ENCODE measurements at places on chromosomes 2 and 18.

- DNase-seq = no peak
These were observed 120.8 kb upstream of the STK17B start for GRCh38 chr2:196291873-196292800.

DNA sequence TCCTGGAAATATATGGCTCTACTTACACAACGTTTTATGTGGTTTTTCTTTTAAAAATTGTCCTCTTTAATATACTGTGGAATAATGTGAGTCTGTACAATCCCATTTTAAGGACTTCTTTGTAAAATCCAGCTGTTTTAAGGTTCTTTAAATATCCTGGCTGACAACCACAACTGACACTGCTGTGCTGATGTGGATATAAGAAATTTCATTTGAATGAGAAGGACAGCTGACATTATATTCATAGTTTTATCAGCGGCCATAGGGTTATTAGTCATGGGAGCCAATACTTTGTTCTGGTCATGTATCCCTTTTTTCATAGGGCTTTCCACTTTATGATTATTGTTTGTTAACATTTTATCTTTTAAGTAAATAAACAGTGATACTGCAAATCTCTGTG is 169.5 kb downstream of the CAMKMT start:
- DNase-seq = no peak

- no peak for DNase-seq
These were observed 68.2 kb upstream of the CNGA3 start for GRCh38 chr2:98278074-98278473.

DNA sequence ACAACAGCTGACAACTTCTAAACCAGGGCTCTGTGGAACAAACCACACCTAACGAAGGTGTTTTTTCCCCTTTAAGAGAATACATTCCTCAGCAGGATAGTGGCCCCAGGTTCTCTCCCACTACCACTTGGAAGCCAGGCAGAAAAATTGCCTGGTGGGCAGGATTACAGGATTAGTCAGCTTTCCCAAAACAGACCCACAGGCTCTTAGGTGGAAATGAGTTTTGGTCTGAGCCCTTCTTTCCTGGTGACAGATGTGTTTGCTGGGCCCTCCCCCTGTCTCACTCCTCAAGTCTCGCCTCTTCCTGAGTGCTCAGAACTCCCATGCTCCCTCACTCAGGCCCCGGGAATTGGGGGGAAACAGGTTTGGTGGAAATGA is 139.4 kb upstream of the HAAO start:
- no peak for DNase-seq

DNA sequence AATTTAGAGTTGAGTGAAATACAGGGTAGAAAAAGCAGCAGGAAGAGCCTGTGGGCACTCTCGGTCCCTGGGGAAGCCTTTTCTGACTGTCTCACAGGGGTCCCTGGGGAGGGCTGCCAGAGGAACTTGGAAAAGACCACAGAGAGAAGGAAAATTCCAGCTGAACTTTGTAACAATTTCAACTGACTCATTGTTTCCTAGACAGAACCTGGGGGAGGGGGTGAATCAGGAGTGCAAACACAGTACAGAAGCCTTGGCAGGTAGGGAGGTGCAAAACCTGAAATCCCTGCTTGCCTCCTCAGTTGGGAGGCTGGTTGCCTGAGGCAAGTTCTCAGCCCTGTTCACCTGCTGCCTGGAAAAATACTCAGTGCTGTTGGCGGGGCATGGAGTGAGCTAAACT is 106.8 kb downstream of the GRB14 start:
- DNase-seq = no peak

DNA sequence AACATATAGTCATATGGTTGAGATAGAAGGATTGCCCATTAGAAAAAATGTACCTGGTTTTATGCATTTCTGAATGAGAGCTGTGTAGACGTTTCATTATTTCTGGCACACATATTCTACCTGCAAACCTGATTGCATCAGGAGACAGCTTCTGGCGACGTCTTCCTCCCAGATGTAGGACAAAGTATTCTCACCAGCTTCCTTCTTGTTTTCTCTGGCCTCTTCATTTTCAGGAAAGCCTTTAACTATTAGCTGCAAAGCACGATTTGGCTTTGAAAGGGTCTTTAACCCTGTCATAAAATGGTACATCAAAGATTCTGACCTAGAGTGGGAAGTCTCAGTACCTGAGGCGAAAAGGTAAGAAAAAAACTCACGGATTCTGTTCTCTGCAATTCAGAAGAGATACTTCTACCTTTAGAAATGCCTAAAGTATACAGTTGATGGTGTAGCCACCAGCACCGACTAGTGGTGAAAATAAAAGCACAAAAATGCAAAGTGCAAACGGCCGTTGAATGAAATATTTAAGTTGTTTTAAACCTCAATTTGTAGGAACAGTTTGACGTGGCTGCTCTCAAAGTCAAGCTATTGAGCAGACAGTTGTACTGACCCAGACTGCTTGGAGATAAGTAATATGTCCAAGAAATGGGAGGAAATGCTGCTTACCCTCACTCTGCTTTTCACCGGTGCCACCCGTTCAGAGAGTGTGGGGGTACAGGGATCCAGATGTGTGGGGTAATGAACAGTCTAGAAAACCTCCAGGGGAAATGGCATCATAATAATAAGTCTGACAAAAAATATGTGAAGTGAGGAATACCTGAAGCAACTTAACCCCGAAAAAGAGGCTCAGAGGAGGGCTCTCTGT is 20.2 kb downstream of the IL18RAP start:
- no peak for DNase-seq

- DNase-seq = no peak
These were observed 2.2 kb upstream of the KCNH7 start for GRCh38 chr2:162840598-162841246.

GRCh38 chr2:8469709-8470493 is 212.0 kb upstream of the ID2 start:
- DNase-seq = no peak

DNA sequence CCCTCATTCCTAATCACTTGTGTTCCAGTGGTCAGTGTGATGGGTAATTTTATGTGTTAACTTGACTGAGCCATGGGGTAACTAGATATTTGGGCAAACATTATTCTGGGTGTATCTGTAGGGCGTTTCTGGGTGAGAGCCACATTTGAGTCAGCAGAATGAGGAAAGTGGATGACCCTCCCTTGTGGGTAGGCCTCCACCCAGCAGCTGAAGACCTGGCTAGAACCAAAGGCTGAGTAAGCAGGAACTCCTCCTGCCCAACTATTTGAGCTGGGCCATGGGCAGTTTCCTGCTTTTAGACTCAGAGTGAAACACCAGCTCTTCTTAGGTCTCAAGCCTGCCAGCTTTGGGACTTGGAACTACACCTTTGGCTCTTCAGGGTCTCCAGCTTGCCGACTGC is 141.8 kb downstream of the ACKR3 start:
- no peak for DNase-seq

GRCh38 chr2:8059255-8059654 is 622.6 kb upstream of the ID2 start:
- DNase-seq = no peak

- DNase-seq = no peak
These were observed 13.3 kb upstream of the CYP20A1 start for GRCh38 chr2:203225423-203226039.

DNA sequence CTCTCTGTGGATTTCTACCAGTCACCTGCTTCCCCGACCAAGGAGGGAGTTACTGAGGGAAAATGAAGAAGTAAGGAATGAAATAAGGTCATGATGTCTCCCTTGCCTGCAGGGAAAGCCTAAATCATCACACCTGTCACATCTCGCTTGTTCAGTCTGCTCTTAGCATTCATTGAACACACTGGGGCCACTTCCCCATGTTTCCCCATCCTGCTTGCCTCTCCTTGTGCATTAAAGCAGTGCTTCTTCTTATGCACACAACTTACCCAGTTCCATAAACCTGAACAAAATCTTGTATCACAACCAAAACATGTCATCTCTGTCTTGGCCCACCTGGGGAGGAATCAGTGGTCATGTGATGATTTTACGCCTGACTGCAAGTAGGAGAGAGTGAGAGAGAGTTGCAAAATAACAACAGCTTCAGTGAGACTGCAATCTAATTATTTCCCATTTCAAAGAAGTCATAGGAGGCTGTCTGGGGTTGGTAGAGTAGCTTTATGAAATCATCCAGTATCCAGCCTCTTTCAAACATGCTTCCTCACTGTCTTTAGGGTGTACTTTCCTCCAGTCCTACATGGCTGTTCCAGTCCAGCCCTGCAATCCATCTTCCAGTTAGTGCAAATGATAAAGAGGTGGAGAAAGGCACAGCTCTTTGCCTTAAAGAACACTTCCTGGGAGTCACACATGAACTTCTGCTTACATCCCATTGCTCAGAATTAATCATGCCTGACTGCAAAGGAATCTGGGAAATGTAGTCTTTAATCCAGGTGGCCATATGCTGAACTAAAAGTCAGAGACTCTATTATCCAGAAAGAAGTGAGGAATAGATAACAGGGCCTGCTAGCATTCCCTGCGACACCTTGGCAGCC is 220.1 kb downstream of the HAUS1 start:
- no peak for DNase-seq

DNA sequence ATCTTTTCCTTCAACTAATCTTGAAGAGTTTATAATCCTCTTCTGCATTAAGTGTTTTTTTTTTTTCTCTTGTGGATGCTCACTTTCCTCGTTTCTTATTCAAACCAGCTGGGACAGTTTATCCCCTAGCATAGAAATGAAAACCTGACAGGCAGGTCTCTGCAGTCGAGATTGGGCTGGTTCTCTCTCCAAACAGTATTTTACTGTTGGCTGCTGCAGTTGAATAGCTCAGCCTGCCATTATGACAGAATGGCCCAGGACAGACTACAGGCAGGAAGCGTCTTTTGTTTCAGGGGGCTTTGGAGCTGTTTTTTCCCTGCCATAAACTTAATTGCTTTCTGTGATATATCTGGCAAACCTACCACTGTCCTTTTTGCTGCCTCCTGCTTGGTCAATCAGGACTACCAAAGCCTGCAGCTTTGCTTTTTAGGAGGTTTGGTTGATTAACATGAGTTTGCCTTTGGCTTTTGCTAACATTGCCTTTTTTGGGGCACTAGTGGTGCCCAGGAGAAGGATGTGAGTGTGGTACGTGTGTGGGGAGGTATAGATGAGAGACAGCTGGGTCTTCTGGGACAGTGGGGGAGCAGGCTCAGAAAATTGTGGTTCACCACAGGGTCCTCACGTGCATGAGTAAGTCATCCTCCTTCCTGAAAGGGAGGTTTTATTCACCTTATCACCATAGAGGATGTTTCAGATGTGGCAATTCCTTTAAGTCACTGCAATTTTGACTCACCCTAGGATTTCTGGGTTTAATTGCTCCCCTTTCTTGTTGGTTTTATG is 128.7 kb downstream of the LYPD6B start:
- no peak for DNase-seq

GRCh38 chr2:170341684-170342623 is 164.0 kb downstream of the MYO3B start:
- no peak for DNase-seq

DNA sequence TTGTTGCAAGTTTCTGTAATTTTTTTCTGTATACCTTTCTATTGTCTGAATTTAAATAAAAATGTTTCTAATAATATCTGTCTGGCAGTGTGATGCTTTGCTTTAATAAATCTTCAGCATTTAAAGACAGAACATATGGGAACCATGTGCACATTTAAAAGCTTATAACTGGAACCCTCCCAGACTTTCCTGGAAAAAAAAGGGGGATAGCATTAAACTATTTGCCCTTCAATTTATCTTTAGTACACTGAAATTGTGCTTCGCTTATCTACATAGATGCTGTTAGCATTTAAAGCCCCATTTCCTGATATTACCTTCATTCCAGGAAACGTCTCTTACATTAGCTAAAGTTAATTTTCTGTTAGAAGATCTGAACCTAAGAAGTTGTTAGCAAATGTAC is 64.6 kb downstream of the ZC3H6 start:
- DNase-seq = no peak

DNA sequence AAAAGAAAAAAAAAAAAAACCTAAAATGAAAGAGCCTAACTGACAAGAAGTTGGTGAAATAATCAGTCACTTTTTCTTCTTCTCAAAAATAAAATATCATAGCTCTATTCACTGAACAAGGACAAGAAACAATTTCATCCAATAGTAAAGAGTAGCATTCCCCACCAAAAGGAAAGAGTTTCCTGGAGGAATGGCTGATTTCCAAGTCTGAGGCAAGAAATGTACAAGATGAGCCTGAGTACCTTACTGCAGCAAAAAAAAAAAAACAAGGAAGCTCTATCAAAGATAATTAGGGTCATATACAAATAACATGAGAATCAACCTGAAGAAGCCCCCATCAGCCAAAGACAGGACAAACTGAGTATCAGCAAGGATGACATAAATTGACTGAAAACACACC is 11.5 kb downstream of the ROCK1 start:
- DNase-seq = no peak

DNA sequence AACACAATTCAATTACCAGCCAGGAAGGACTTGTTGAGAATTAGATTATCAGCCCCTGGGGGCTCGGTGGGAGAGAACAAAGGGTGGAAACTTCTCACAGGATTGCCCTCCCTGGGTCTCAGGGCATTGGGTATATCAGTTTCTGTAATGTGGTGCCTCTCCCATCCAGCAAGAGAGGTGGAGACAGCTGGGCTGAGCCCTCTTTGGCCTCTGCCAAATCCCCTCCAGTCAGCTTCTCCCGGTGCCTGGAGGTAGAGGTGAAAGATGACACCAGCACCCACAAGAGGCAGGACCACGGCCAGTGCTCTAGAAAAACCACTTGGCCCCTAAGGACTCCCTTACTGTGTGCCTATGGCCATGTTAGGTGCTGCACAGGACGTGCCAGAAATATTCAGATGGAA is 179.7 kb downstream of the HAUS1 start:
- no peak for DNase-seq

DNA sequence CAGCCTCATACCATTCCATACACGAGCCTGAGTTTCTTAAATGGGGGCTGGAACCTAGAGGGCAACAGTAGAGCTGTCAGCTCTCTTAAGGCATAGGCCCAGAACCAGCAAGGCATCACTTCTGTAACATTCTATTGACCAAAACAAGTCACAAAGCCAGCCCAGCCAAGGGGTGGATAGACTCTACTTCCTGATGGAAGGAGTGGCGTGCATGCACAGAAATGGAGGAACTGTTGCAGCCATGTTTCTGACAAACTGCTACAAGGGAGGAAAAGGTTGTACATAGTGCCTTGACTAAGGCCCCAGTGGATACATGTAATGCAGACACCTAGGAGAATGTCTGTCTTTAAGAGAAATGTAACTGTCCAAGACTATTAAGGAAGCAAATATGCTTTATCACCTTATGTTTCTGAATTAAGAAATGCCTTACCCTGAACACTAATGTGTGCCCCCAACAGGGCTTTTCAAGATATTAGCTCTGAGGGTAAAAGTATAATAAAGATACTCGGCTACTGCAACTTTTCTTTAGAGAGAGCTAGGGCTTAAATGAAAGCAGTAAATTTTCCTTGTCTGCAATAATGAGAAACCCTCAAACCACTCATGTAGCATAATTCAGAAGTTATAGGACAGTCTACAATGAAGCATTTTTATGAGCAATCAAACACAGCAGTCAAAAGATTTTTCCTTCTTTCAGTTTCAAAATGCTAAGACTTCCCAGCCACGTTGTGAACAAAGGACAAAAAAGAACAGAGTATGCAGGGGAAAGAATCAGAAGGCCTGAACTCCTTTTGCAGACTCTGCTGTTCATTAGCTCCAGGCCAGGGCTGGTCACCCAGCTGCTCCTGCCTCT is 35.1 kb upstream of the CDC42EP3 start:
- DNase-seq = no peak
